ENCODE measurements at places on chromosomes 2 and 18. TPM values are rescaled to one million over a fixed set of nuclear protein-coding genes. Genes with fewer than 3 reads are reported as not detected.

DNA sequence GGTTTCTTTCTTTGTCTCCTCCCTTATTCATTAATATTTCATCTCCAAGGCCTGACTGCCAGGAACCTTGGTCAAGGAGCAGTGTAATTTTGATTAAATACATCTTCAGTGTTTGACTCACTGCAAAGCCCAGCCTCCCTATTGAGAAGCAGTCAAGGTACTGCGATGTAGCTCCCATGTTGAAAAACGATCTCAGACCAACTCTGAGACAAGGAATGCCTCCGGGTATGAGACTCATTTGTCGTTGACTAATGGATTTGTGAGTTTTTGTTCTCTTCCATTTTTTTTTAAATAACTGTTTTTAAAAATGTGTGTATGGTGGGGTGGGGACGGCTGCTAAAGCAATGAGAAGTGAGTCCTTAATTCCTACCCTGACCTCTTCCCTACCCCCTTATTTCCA is 361.6 kb downstream of the SOX11 start:
- no peak overlapping the region for H3K4me3 ChIP-seq
- H3K36me3 ChIP-seq, result no peaks in the 10 kb centered on the region
- no peak overlapping the region for H3K27ac ChIP-seq
- DNase-seq, result no peak
- no peaks in the 10 kb centered on the region for H3K4me1 ChIP-seq

GRCh38 chr2:239829326-239829725 is 195.8 kb downstream of the NDUFA10 start:
- peaks cover 11% of the 10 kb centered on the region for H3K27me3 ChIP-seq
- peaks cover 59% of the 10 kb centered on the region for H3K4me1 ChIP-seq
- DNase-seq, result no peak
- H3K4me3 ChIP-seq, result no peak overlapping the region

- H3K4me3 ChIP-seq, result no peak overlapping the region
- no peaks in the 10 kb centered on the region for H3K36me3 ChIP-seq
- DNase-seq, result peak; percentile 22
- no peak overlapping the region for H3K27ac ChIP-seq
- no peaks in the 10 kb centered on the region for H3K4me1 ChIP-seq
Measured at GRCh38 chr2:125516496-125517109, 1139.4 kb upstream of the GYPC start.

DNA sequence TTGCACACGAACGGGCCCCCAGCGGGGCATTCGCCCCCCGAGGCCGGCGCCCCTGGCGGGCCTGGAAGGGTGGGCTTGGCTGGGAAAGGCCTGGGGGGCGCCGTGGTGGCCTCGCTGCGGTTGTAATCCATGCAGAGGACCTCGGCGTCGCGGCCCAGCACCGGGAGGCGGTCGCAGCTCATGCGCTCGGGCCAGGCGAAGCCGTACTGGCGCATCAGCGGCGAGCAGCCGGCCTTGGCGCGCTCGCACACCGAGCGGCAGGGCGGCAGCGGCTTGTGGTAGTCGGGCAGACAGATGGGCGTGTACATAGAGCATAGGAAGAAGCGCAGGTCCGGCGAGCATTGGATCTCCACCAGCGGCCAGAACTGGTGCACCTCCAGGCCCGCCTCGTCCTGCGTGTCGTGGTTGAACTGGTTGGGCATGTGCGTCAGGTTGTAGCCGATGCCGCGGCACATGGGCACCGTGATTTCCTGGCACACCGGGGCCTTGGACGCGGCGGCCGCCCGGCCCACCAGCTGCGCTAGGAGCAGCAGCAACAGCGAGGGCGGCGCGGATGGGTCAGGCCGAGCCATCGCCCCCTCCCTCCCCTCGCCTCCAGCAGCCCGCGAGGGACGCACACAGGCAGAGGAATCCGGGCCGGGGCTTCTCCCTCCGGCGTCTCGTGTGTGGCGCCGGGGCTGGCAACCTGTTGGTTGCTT is 1.4 kb downstream of the FZD5 start:
- H3K4me1 ChIP-seq, result peaks cover 28% of the 10 kb centered on the region
- DNase-seq, result peak; percentile 55
- H3K36me3 ChIP-seq, result no peaks in the 10 kb centered on the region
- peaks cover 18% of the 10 kb centered on the region for H3K27me3 ChIP-seq
- no peak overlapping the region for H3K27ac ChIP-seq

DNA sequence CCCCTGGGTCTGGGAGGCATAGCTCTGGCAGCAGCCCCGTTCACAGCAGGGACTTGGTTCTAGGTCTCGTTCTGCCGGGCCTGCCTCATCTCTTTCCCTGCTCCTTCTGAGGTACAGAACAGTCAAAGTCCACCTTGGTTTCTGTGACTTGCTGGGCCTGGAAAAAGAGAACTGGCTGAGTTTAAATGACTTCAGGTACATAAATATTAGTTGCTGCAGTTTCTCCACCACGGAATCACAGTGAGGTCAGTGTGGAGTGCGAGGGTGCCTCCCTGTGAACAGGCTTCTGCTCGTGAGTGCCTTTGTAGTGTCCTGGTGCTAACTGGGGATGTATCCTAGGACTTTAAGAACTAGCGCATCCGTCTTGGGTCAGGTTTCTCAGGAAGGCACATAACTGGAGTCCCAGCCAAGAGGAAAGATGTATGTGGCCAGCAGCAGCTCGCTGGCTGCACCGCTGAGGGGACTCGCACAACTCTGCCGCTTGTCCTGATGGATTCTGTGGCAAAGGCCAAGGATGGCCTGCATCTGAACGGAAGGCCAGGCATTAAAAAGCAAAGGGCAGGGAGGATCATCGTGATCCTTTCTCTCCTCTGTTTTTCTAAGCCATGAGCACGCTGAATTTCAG is 188.6 kb downstream of the SH3RF3 start:
- H3K4me3 ChIP-seq, result no peak overlapping the region
- H3K27me3 ChIP-seq, result peaks cover 6% of the 10 kb centered on the region

- H3K27ac ChIP-seq, result no peak overlapping the region
- H3K4me1 ChIP-seq, result no peaks in the 10 kb centered on the region
- H3K4me3 ChIP-seq, result no peak overlapping the region
- DNase-seq, result peak; percentile 29
Measured at GRCh38 chr18:47050468-47050867, 15.0 kb upstream of the ELOA2 start.

DNA sequence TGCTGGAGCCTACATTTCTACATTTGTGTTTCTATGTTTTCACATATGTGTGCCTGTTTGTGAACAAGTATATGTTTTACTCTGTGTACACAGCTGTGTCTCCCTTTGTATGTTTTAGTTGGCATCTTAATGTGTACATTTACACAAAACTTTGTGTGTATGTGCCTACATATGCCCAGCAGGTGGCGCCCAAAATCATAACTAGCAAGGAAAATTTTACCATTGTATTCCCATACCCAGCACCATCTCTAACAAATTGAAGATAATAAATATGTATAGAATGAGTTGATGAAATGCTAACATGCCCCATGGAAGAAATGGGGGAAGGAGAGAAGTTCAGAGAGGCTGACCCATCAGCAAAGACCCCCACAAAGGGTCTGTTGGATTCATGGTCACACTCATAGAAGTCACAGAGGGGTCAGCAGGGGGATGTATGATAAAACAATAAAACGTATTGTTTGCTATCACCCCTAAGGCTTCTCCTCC is 48.1 kb downstream of the PKDCC start:
- peaks cover 8% of the 10 kb centered on the region for H3K36me3 ChIP-seq
- no peak overlapping the region for H3K4me3 ChIP-seq
- H3K27me3 ChIP-seq, result peaks cover 16% of the 10 kb centered on the region
- peaks cover 18% of the 10 kb centered on the region for H3K4me1 ChIP-seq
- H3K27ac ChIP-seq, result no peak overlapping the region

- no peaks in the 10 kb centered on the region for H3K4me1 ChIP-seq
- no peaks in the 10 kb centered on the region for H3K36me3 ChIP-seq
- H3K27me3 ChIP-seq, result no peaks in the 10 kb centered on the region
Measured at GRCh38 chr2:132984731-132985130, 314.7 kb upstream of the LYPD1 start.

GRCh38 chr2:80323610-80324009 is 19.1 kb upstream of the LRRTM1 start:
- DNase-seq, result no peak
- H3K4me3 ChIP-seq, result no peak overlapping the region
- H3K27me3 ChIP-seq, result peaks cover 2% of the 10 kb centered on the region
- no peaks in the 10 kb centered on the region for H3K36me3 ChIP-seq

DNA sequence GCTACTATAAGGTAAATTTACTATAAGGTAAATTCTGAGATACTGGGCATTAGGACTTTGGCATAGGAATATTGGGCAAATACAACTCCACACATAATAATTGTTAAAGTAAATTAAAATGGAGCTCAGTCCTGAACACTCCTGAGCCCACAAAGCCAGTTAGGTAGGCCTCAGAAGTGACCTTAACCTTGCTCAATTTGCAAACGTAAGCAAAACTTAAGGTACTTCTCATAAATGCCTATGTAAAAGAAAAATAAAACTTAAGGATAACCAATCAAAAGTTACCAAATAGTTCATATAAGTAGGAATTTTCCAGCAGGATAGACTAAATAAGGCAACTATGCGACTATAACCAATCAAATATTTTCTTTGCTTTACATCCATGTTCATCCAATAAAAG is 197.7 kb downstream of the MC4R start:
- H3K27me3 ChIP-seq, result peaks cover 2% of the 10 kb centered on the region
- no peaks in the 10 kb centered on the region for H3K4me1 ChIP-seq
- DNase-seq, result no peak
- H3K4me3 ChIP-seq, result no peak overlapping the region
- no peak overlapping the region for H3K27ac ChIP-seq

DNA sequence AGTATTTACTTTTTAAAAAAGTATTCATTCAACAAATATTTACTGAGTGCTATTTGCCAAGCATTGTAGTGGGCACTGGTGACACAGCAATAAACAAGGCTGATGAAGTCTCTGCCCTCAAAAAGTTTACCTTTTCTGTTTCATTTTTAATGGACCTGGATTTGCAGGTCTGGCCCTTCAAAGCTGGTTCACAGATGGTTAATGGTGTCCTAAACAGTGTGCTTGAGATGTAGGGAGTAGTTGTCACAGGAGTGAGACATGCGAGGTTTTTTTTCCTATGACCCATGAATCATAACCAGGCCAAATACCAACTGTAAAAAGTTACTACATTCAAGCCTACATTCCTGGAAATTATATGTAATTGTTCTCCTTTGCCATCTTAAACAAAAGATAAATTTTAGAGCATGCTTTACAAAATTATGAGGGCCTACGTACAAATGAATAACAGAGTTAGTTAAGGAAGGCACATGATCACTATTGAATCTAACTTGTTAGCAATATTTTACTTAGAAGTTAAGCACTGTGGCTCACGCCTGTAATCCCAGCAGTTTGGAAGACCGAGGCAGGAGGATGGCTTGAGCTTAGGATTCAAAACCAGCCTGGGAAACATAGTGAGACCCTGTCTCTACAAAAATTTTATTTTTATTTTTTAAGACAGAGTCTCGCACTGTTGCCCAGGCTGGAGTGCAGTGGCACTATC is 223.9 kb downstream of the MBD5 start:
- no peak for DNase-seq
- no peak overlapping the region for H3K4me3 ChIP-seq
- no peak overlapping the region for H3K27ac ChIP-seq
- H3K36me3 ChIP-seq, result peaks cover 17% of the 10 kb centered on the region
- no peaks in the 10 kb centered on the region for H3K4me1 ChIP-seq

DNA sequence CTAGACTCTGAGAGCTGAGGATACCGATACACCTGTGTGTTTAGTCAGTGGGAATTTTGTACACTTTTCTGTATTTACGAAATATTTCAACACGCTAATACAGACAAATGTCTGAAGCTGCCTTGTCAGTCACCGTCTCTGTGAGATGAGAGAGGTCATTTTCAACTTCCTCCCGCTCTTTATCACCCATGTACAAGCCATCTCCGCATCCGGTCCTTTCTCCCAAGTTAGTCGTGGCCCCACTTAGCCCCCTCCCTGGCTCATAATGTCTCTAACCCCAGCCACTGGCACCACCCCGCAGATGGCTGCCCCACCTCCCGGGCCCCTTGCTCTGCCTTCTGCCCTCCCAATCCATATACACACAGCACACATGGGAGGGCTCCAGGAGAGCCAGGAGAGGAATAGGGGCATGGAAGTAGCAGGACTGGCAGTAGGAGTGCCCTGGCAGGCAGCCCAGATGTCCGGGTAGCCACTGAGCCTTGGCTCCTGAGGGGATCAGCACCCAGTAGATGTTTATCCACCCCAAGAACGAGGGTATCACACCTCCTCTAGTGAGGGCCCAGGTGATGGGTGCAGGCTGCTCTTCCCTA is 2.0 kb upstream of the RUFY4 start:
- H3K27me3 ChIP-seq, result peaks cover 6% of the 10 kb centered on the region
- H3K27ac ChIP-seq, result no peak overlapping the region
- peaks cover 4% of the 10 kb centered on the region for H3K36me3 ChIP-seq
- no peak for DNase-seq
- no peak overlapping the region for H3K4me3 ChIP-seq
- peaks cover 2% of the 10 kb centered on the region for H3K4me1 ChIP-seq

- H3K27ac ChIP-seq, result no peak overlapping the region
- H3K4me3 ChIP-seq, result no peak overlapping the region
- H3K4me1 ChIP-seq, result peaks cover 7% of the 10 kb centered on the region
- no peaks in the 10 kb centered on the region for H3K36me3 ChIP-seq
- H3K27me3 ChIP-seq, result peaks cover 2% of the 10 kb centered on the region
- no peak for DNase-seq
Measured at GRCh38 chr2:211454679-211455078, 898.3 kb downstream of the CPS1 start.

DNA sequence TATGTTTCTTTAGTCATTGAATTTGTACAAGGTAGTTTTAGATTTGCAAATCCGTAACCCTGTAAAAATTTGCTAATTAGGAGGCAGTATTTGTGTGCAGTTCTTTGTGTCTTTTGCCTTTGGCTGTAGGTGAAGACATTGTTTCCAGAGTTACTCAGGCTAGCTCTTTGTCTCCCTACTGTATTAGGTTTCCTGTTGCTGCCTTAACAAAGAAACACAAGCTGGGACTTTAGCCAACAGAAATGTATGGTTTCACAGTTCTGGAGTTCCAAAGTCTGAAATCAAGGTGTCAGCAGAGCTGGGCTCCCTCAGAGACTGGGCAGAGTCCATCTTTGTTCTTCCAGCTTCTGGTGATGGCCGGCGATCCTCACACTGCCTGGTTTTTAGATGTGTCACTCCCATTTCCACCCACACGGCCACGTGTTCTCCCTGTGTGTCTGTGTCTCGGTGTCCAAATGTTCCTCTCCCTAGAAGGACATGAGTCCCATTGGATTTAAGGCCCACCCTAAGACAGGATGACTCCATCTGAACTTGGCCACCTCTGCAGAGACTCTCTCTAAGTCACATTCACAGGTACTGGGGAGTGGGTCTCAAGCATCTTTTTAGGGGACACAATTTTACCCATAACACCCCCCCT is 309.7 kb downstream of the GALR1 start:
- no peak overlapping the region for H3K27ac ChIP-seq
- no peak for DNase-seq
- no peaks in the 10 kb centered on the region for H3K4me1 ChIP-seq
- peaks cover 2% of the 10 kb centered on the region for H3K27me3 ChIP-seq
- H3K4me3 ChIP-seq, result no peak overlapping the region

- peaks cover 5% of the 10 kb centered on the region for H3K36me3 ChIP-seq
- no peak for DNase-seq
- peaks cover 20% of the 10 kb centered on the region for H3K4me1 ChIP-seq
- H3K27ac ChIP-seq, result peak overlapping the region; percentile 27
Measured at GRCh38 chr2:152454960-152455359, 120.0 kb downstream of the FMNL2 start.

Gene B3GNT7
- 5.3 TPM for total RNA-seq

Gene CXCR1
- total RNA-seq, result not detected

Gene AMER3
- 0.18 TPM for total RNA-seq

Gene MAB21L4
- total RNA-seq, result not detected

Gene KCNS3
- total RNA-seq, result 12.1 TPM

Gene MYOM1
- total RNA-seq, result 0.49 TPM
